Germinal center (tissue), 1 donor: ENCODE measurements at places on chromosomes 6 and 20.

DNA sequence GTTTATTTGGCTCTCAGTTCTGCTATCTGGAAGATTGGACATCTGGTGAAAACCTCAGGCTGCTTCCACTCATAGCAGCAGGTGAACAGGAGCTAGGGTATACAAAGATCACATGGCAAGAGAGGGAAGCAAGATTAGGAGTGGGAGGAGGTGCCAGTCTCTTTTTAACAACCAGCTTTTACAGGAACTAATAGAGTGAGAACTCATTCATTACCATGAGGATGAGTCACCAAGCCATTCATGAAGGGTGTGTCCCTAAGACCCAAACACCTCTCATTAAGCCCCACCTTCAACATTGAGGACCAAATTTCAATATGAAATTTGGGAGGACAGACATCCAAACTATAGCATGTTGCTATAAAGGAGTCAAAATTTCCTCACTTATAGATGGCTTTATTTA is 85.4 kb upstream of the HCRTR2 start:
- no peak for DNase-seq

DNA sequence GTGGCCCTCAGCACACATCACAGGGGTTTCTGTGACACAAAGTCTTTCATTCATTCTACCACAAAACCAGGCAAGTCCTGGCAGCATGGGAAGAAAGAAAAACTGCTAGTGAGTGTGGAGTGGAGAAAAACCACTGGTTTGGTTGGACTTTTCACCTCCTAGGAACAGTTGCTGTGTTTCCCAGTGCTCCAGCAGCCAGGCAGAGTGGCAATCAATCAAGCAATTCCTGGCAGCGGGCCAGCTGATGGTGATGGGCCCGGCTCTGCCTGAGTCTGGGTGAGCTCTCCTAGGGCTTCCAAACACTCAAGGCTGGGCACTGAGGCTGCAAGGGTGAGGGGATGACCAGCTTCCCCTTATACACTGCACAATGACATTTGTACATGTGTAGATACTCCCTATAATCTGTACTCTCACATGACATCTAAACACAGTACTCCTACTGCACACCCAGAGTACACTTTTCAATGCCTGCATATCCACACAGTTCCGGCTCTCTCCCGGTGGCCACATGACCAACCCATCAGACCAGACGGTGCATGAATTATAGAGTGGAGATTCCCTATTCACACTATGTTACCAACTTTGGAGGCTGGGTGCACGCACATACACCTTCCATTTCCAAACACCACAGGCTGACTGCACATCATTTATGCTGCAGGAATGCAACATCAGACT is 156.6 kb downstream of the UNC5CL start:
- DNase-seq = no peak

GRCh38 chr6:44735630-44735963 is 348.1 kb downstream of the CDC5L start:
- DNase-seq = no peak

- no peak for DNase-seq
Measured at GRCh38 chr6:81708113-81708699, 44.3 kb downstream of the TENT5A start.
